ENCODE measurements at places on chromosomes 2 and 18.
A peak's percentile ranks its signal among the peaks of the same experiment; 100 is the strongest.

- no peak for DNase-seq
Measured at GRCh38 chr2:77807531-77808215, 285.5 kb upstream of the LRRTM4 start.

GRCh38 chr2:17830053-17831034 is 14.1 kb downstream of the MSGN1 start:
- no peak for DNase-seq

- no peak for DNase-seq
Measured at GRCh38 chr2:207226243-207226642, 60.5 kb upstream of the KLF7 start.

- DNase-seq, result peak; percentile 45
Measured at GRCh38 chr18:47748847-47749599, 181.4 kb downstream of the SMAD2 start.

DNA sequence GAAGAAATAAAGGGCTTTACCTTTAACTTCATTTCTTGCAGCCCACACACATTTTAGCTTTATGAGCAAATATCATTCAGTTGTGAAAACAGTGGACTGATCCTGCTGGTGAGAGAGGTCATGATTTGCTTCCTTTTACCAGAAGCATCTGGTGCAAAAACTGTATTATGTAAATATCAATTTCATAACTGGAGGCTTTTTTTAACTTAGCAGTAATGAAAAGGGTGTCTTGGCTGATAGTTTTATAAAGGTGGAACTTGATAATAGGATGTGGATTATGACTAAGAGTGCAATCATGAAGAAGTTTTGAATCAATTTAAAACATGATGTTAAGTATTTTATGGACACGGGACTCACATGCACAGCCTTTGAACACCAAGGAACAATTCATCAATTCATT is 304.4 kb downstream of the GULP1 start:
- no peak for DNase-seq

- no peak for DNase-seq
Measured at GRCh38 chr2:188050726-188051125, 240.9 kb upstream of the GULP1 start.

- no peak for DNase-seq
Measured at GRCh38 chr2:53018825-53019425, 748.7 kb upstream of the CHAC2 start.

GRCh38 chr2:47964722-47965434 is 58.6 kb upstream of the FBXO11 start:
- no peak for DNase-seq

GRCh38 chr2:218567797-218568189 is 358 bp downstream of the USP37 start:
- DNase-seq, result peak; percentile 72

DNA sequence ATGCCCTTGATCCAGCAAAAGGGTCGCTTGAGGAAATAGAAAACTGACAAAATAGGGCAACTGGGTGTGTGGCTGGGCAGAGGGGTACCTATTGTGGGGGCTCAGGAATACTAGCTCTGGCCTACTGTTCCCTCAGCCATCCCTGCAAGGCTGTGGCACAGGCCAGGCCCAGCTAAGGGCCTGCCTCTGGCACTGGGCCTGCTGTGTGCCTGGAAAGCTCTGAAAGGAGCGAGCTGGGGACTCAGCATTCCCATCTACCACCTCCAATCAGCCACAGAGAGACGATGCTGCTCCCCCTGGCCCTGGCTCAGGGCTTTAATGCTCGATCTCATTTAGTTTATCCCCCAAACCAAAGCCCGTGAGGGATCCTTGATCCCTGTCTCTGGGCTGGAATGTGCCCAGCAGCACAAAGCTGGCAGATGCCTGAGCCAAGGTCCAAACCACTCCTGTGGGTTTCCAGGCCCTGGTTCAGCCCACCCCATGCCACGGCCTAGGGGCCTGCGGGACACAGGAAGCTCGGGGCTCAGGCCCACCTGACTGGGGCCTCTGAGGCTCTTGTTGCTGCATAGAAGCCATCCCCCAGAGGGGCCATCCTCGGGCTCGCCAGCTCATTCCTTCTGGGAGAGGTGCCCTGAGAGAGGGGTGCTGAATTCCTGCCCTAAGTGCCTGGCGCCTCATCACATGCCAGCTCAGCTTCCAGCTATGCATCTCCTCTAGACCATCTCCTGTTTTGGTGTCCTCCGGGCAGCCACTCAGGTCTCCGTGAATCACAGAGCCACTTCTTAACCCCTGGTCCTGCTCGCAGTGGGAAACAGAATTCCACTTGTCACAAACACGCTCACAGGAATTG is 43.0 kb upstream of the KCNF1 start:
- no peak for DNase-seq

- no peak for DNase-seq
Measured at GRCh38 chr2:188158337-188159100, 133.2 kb upstream of the GULP1 start.

- DNase-seq, result no peak
Measured at GRCh38 chr2:44759823-44760222, 181.7 kb upstream of the SIX3 start.

DNA sequence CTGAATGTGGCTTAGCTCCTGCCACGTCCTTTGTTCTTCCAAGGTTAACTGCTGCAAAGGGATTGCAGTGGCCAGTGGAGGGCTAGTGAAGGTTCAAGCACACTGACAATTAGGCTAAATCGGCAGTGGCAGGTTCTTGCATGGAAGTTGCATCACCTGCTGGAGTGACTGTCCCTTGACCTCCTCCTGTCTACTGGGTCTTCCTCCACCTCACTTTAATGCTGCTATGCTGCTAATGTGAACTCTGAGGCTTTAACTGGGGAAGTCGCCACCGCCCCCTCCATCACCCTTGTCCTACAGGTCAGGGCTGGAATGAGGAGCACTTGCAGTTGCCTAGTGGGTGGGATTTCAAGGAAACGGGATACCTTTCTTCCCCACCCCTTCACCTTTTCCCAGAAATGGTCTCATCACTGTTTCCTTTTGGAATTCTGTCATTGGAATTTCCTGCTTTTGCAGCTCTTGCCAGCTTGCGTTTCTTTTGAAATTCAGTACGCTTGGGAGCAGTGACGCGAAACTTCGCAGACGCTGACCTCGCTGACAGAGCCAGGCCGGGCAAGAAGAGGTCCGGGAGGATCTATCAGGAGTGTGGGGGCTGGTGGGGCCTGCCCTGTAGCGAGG is 150.3 kb downstream of the SH3RF3 start:
- DNase-seq, result no peak

DNA sequence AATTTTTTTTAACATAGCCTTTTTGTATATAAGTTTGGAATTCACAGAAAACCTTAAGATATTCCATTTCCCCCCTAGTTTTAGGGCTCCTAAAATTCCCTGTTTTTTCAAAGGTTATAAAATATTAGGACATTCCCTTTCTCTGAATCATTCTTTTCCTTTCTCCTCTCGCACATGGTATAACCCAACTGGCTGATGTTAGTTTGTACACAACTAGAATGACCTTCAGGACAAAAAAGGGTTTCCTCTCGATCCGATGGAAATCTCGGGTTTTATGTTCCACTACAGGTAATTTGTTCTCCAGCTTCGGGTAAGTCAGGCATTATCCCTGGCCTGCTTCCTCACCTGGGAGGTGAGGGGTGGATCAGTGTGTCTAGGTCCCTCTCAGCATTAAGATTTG is 215.1 kb downstream of the LDLRAD4 start:
- no peak for DNase-seq

DNA sequence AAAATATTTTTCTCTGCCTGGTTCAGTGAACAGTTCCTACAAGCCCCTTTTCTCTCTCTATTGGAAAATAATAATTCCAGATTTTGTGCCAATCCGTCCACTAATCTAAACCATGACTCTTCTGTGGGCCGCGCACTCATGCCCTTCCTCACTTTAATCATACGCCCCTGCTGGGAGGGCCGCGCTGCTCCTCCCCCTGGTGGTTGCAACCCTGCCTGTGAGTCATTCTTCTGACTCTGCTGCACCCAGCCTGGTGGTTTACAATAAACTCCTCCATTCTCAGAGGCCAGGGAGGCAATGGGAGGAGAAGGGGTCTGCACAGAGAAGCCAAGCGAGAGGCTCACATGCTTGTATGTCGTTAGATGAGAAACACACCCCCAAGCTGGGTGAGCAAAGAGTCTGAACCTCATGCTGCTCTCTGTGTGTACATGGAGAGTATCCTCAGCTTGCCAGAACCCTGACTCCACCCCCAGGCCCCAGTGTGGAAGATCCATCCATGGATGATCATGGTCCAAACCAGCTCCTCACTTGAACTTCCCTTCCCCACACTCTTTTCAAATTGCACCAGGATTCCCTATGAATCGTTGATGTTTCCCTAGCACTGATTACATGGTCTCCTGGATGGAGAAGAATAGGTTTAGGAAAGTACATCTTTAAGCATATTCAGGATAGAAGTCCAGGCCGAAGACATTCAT is 228.9 kb downstream of the ANKRD30B start:
- DNase-seq, result no peak

GRCh38 chr18:38972571-38972970 is 1407.0 kb upstream of the CELF4 start:
- no peak for DNase-seq

- DNase-seq, result no peak
Measured at GRCh38 chr2:30193104-30193681, 38.1 kb upstream of the LBH start.

- no peak for DNase-seq
Measured at GRCh38 chr18:58848685-58849084, 16.0 kb upstream of the ZNF532 start.

GRCh38 chr2:174681099-174682006 is 82.9 kb downstream of the CHRNA1 start:
- no peak for DNase-seq

DNA sequence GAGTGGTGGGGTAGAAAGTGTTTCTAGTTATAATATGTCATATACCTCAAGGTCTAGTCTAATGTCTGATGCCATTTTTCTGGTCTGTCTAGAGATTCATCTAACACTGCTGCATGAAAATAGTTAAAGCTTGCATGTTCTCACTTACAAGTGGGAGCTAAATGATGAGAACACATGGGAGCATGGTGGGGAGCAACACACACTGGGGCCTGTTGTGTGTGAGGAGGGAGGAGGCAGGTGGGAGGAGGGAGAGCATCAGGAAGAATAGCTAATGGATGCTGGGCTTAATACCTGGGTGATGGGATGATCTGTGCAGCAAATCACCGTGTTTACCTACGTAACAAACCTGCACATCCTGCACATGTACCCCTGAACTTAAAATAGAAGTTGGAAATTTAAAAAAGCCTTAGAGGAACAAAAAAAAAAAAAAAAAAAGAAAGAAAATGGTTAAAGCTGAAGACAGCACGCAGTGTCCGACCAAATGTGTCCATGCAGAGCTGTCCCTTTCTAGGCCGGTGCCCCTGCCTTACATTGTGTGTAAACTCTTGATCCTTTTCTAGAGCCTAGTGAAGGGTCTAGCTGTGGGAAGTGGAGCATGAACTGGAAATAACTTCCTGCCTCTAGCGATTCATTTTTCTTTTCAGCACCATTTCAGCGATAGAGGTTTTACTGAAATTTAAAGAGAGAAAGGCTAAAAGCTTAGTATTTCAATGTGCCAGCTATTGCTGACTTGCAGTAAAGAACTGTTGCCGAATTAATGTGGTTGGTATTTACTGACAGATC is 94.0 kb downstream of the FMNL2 start:
- no peak for DNase-seq

GRCh38 chr2:223247136-223247535 is 195.1 kb downstream of the KCNE4 start:
- no peak for DNase-seq

- DNase-seq, result no peak
Measured at GRCh38 chr2:153871231-153872221, at the start of gene GALNT13. TSS of gene GALNT13 (plus strand) at chr2:153871922.

DNA sequence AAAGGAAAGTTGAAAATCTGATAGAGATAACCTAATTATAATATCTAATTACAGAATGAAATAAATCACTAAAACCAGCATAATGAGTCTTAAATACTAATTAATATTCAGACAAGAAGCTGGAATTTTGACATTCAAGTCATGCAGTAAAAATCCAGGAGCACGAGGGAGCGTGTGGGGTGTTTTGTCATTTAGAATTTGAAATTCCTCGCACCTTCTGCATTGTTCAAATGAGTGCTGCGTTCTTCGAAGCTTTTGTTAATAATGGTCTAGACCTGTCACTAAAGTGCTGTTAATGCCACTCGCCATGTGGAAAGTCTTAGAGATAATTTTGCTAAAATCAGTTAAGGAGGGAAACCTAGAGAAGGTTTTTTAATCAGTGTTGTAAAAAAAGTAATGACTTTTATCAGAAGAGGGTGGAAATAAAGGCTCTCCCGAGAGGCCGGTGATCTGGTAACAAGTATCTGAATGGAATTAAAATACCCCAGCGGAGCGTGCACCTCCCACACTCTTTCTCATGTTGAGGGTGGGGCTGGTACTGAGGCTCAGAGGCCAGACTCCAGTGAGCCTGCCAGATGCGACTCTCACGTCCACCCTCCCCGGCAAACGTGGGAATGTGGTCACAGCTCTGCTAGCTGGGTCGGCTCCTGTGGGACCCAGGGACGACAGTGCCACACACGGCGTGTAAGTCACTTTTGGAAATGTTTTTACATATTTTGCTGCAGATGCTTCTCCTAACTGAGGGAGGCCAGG is 69.4 kb upstream of the MYT1L start:
- no peak for DNase-seq

GRCh38 chr2:119760237-119760955 is 674 bp downstream of the PTPN4 start:
- DNase-seq, result no peak

DNA sequence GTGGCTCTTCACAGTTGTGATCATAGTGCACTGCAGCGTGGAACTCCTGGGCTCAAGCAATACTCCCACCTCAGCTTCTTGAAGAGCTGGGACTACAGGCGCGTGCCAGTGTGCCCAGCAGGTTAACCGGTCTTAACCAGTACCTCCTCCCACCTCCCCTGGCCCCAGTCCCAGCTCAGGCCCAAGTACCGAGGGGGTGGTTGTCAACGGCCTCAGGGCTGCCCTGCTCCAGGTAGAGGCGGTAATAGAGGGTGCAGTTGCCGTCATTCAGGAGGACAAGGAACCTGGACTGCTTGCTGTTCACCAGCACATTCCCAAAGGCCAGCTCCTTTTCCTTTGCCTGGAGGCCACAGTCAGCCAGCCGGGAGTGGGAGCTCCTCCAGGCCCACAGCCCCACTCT is 19.7 kb downstream of the CFAP65 start:
- DNase-seq, result no peak

DNA sequence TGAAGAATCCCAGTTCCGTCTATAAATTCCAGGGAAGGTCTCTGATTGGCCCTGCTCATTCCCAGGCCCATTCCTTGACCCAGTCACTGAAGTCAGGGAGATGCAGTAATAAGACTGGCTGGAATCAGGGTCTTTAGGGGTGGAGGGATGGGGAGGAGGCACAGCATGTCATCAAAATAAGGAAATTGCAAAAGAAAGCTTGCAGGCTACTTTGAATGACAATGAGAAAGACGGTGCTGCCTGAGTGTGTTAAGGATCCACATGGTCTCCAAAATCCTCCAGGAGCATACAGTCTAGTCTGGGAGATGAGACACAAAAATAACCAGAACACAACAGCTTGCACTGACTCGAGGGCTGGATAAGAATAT is 2.0 kb upstream of the DES start:
- no peak for DNase-seq

DNA sequence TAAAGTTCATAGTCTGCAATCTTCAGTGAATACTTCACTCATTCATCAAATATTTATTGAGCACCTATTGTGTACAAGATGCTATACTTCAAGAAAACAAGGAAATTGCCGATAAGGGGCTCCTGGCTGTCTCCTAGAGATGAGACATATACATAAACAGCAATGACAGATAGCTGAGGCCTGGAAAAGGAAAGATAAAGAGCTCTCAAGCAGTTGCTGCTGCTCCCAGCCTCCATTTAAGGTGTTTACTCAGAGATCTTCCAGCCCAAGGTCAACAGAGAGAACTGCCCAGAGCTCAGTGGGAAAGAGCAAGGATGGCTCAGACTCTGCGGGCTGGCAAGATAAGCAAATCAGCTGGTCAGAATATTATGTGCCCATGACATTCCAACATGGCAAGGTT is 3.3 kb upstream of the SLC14A2 start:
- DNase-seq, result no peak

All from T-helper 22 cell (primary cell).